ENCODE measurements at places on chromosomes 1 and 21.

DNA sequence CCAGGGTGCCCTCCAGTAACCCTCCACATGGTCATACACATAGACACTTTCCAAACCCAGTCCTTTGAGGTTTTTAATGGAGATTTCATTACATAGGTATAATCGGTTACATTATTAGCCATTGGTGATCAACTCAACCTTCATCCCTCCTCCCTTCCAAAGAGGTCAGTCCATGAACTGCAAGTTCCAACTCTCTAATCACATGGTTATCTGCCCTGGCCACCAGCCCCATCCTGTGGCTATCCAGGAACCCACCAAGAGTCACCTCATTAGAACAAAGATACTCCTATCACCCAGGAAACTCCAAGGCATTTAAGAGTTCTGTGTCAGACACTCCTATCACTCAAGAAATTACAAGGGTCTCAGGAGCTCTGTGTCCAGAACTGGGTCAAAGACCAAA is 12.2 kb downstream of the ATP1A4 start:
- no peak for DNase-seq

GRCh38 chr1:33561576-33561975 is 89.1 kb downstream of the ZSCAN20 start:
- no peak for DNase-seq

DNA sequence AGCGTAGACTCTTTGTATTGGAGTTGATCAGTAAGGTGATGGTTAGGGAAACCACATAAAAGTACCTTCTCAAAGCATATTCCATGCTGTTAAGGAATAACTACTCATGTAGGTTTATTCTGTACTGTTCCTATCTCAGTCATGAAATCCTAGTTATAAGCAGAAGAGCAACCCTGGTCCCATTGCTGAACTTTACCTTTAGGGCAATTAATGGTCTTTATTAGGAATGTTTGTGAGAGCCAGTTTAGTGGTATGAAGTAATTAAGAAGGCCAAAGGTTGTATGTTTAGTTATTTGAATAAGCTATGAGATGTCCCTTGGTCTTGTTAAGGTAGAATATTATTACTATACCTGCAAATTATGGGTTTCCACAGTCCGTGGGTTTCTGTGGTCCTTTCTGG is 44.0 kb downstream of the ACP6 start:
- no peak for DNase-seq

DNA sequence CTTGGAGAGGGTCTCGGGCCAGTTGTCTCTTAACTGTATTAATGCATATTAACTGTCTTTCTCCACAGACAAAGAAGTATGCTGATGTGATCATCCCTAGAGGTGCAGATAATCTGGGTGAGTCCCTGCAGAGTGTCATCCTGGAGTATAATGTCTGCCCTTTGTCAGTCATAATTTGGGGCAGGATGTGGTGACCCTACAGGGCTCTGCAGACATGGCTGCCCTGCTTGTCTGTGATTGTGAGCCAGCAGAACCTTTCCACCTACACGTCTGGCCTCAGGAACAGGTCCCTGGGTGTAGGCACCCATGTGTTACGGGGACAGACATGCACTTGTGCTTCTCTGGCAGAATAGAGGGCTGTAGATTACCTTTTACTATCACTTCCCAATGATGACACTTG is 78.4 kb downstream of the UCK2 start:
- no peak for DNase-seq

DNA sequence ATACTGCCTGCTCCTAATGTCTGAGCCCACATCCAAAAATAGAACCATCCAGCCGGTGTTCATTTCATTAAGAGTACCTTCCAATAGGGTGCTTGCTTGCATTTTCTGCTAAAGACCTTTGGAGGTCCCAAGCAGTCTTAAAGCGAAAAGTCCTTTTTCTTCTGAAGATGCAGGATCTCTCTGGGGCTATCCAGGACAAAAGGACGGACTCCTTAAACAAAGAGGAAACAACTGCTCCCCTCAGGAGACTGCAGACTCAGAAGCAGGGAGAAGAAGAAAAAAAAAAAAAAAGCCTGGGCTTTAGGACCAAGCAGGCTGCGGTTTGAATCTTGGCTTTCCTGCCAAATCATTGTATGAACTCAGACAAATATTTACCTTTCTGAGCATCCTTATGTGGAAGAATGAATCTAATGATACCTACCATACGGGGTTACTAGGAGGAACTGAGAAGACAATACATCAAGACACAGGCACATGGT is 204.0 kb downstream of the PLPP3 start:
- no peak for DNase-seq

DNA sequence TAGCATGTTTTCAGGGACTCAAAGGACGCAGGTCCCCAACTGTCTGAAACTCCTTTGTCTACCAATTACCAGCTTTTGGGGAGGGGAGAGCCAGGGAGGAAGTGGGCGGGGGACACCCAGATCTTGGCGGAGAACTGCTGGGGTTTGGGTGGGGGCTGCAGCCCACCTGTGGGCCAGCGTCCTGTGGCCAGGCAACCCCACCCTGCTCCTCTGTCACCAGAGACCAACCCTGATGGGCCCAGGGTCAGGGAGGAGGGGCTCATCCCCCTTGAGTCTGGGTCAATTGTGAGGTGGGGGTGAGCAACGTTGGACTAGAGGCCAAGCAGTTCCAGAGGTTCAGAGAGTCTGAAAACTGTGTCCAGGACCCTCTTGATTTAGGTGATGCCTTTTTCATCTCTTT is 96.1 kb upstream of the TARDBP start:
- no peak for DNase-seq

DNA sequence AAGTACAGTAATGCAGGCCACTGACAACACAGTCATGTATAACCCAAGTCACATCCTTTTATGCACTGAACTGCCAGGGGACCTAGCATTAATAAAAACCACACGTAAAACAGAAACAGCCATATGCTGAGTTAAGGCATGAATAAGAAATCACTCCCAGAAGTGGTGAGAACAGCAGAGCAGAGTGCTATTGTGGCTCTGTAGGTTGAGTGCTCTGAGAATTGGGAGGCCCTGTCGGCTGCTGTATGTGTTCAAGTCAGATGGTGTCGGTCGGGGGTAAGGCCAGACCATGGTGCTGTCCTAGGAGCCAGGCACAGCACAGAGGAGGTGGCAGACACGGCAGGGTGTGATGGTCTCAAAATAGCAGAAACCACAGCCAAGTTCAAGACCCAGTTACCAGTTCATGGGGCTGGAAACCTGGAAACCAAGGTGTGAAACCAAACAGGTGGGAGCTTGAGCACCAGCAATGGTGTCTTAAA is 126.6 kb upstream of the COA6 start:
- no peak for DNase-seq

- no peak for DNase-seq
Observed at GRCh38 chr1:22142315-22143064, 407 bp downstream of the WNT4 start.

GRCh38 chr1:207085887-207086286 is 2.8 kb upstream of the C4BPB start:
- DNase-seq, result no peak

GRCh38 chr1:182441719-182442118 is 8.2 kb upstream of the RGSL1 start:
- DNase-seq, result no peak

- no peak for DNase-seq
Observed at GRCh38 chr1:152860129-152860528, 333 bp downstream of the LCE7A start.

GRCh38 chr1:93878501-93878888 is 511 bp downstream of the DNTTIP2 start:
- peak; percentile 42 for DNase-seq

- DNase-seq, result no peak
Observed at GRCh38 chr1:81325397-81325796, 475.3 kb upstream of the ADGRL2 start.

- no peak for DNase-seq
Observed at GRCh38 chr1:100051893-100052292, 80.8 kb downstream of the SASS6 start.

DNA sequence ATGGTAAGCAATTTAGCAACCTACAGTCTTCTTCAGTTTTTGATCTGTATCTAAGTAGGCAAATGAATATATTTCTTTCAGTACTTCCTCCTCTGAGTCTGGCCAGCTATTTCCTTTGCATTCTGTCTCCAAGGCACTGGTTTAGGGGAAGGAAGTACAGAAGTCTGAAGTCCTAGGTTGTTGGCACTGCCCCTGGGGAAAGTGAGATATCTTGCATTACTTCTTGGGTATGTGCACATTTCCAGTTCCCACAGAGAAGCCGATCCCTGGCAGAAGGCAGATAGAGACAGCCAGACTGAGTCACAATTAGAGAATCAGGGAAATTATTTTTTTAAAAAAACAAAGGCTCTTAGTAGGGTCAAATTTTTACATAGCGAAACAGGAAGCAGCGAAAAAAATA is 98.8 kb downstream of the RASAL2 start:
- no peak for DNase-seq

- DNase-seq, result no peak
Observed at GRCh38 chr1:94006604-94007003, 97.4 kb upstream of the GCLM start.

DNA sequence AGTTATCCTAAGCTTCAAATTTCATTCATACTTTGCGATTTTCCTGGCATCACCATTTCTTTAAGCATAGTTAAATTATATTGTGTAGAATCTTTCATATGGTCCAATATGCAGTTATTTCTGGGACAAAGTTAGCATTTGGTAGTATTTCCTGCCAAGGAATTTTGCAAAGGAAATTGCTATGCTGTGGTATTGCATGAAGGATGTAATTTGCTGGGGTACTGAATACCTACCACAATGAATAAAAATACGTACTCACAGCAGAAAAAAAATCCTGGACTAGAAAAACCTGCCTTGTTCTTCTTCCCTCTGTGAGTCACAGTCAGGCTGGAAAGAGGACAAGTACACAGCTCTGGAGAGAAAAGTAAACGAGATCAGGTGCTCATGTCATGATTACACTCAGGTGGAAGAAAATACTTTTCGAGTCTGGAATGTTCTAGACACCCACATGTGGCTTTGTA is 241.2 kb downstream of the PTBP2 start:
- DNase-seq, result no peak

- DNase-seq, result no peak
Observed at GRCh38 chr21:41228006-41228370, 60.0 kb downstream of the BACE2 start.

- no peak for DNase-seq
Observed at GRCh38 chr21:15999741-16000140, 270.0 kb downstream of the USP25 start.

GRCh38 chr1:46818591-46818990 is 19.7 kb downstream of the CYP4B1 start:
- DNase-seq, result no peak

GRCh38 chr1:33660244-33660643 is 187.8 kb downstream of the ZSCAN20 start:
- DNase-seq, result no peak

DNA sequence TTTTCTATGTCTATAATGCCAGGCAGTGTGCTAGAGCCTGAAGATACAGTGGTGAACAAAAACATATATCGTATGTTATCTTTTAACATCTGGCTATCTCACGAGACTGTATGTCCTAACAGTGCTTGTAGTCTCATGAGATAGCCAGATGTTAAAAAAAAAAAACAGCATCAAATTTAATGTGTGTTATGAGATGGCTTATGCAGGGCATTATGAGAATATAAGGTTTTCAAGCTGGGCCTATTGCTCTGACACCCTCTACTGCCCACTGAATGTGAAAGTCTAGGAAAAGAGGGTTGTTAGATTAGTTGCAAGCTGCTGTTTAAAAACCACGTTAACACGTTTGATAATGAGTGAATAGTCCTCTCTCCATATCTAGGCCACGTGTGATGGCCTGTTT is 109.8 kb downstream of the CACHD1 start:
- no peak for DNase-seq

- no peak for DNase-seq
Observed at GRCh38 chr1:245679821-245680780, 525.3 kb downstream of the KIF26B start.

DNA sequence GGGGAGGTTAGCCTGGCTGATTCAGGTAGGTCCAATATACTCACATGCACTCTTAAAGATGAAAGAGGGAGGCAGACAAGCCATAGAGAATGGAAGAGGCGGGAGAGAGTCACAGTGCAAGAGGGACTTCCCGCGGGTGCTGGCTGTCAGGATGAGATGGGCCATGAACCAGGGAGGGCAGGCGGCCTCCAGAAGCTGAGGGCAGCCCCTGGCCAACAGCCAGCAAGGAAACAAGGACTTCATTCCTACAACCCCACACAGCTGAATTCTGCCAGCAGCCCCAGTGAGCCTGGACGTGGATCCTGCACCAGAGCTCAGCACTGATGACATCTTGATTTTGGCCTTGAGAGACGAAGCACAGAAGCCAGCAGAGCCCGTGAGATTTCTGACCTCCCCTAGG is 15.1 kb upstream of the B3GALT5 start:
- DNase-seq, result no peak

- no peak for DNase-seq
Observed at GRCh38 chr1:11407301-11407994, 71.5 kb upstream of the DISP3 start.

GRCh38 chr1:25760871-25761270 is 39.1 kb upstream of the SELENON start:
- DNase-seq, result no peak

- no peak for DNase-seq
Observed at GRCh38 chr1:214492401-214493075, 58.9 kb downstream of the PTPN14 start.

DNA sequence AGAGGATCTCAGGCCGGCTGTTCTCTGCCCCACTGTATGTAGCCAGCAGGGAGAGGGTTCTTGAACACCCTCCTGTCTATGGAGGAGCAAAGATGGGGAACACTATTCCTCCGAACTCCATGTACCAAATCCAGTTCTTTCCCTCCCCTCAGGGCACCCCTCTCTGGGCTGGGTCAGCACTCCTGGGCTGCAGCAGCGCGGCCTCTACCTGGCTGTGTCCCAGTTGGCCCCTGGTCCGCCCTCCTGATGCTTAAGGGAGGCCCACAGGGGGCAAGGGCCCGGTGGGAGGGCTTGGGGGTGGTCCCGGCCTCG is 471 bp upstream of the ADPRS start:
- no peak for DNase-seq

GRCh38 chr1:89884718-89885596 is 64.1 kb downstream of the LRRC8D start:
- DNase-seq, result no peak

DNA sequence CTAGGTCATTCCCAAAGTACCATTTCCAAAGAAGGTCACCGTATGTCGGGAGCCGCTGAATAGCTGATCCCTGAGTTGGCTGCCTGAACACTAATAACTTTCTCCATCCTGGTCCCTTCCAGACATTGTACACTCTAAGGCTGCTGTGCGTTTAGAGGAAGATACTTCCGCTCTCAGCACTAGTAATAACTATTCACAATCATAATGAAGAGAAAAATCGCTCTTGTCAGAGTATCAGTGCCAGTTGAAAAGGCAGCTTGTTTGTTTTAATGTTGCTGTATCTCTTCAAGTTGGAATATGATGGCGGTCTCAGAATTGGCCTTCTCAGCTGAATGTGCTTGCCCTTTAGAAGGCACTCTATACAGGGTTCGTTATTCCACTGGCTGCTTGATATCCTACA is 43.5 kb downstream of the TGFB2 start:
- DNase-seq, result no peak

GRCh38 chr1:226066415-226067078 is 4.0 kb downstream of the H3-3A start:
- no peak for DNase-seq

Data from activated CD4-positive, alpha-beta T cell treated with anti-CD3 and anti-CD28 coated beads for 24 hours (primary cell).